Suprapubic skin (tissue), 4 donors: ENCODE measurements at places on chromosomes 2 and 18. TPM values are rescaled to one million over a fixed set of nuclear protein-coding genes. Genes with fewer than 3 reads are reported as not detected.

DNA sequence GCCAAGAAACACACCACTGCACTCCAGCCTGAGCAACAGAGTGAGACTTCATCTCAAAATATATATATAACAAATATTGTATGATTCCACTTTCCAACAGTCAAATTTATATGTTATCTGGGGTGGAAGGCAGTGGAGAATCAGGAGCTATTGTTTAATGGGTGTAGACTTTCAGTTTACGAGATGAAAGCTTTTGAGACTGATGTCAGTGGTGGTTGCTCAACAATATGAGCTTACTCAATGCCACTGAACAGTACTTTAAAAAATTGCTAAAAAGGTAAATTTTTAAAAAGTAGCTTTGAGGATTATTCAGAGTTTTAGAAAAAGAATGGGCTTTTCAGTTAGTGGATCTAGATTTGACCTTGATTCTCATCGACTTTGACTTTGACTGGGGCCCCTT is 105.9 kb upstream of the ST6GAL2 start:
- no peak for DNase-seq

ALKAL2 gene
- 11.0 TPM for total RNA-seq

ASB18 gene
- total RNA-seq = not detected

EML4 gene
- 41.6 TPM for total RNA-seq
